ENCODE measurements at places on chromosomes 2 and 18. TPM values are rescaled to one million over a fixed set of nuclear protein-coding genes. Genes with fewer than 3 reads are reported as not detected.

The MC4R gene
- 0.28 TPM for total RNA-seq

The DHRS9 gene
- total RNA-seq: not detected

The METTL21A gene
- total RNA-seq: 11.4 TPM

The AAMP gene
- 118 TPM for total RNA-seq

The NLRC4 gene
- not detected for total RNA-seq

The STEAP3 gene
- 18.9 TPM for total RNA-seq

The ZEB2 gene
- 50.9 TPM for total RNA-seq

The CHST9 gene
- total RNA-seq: not detected

The LYPD6B gene
- not detected for total RNA-seq

The MPP4 gene
- total RNA-seq: 11.1 TPM

The COLEC11 gene
- 0.28 TPM for total RNA-seq

The NGEF gene
- total RNA-seq: 1.1 TPM

The SLC20A1 gene
- 123 TPM for total RNA-seq

The SPP2 gene
- total RNA-seq: not detected

The FAM237A gene
- total RNA-seq: not detected

The CEBPZ gene
- 33.3 TPM for total RNA-seq

The MARCHF7 gene
- total RNA-seq: 212 TPM

The MYO1B gene
- total RNA-seq: 116 TPM

The WNT6 gene
- not detected for total RNA-seq

The EXOC6B gene
- 29.7 TPM for total RNA-seq

The NPHP1 gene
- 1.8 TPM for total RNA-seq

The SLC9A4 gene
- total RNA-seq: not detected

The AMER3 gene
- total RNA-seq: not detected

The GNAL gene
- total RNA-seq: 0.28 TPM

The POTEI gene
- not detected for total RNA-seq

The MEMO1 gene
- total RNA-seq: 33.6 TPM

The ADRA2B gene
- total RNA-seq: not detected

The OTX1 gene
- total RNA-seq: not detected

The CTNNA2 gene
- not detected for total RNA-seq

The PSMA8 gene
- total RNA-seq: not detected

The GALR1 gene
- not detected for total RNA-seq

Measured in IMR-90 (cell line).